ENCODE measurements at places on chromosomes 1 and 21.

- no peak for DNase-seq
Observed at GRCh38 chr1:31570228-31570627, 6.1 kb upstream of the TINAGL1 start.

DNA sequence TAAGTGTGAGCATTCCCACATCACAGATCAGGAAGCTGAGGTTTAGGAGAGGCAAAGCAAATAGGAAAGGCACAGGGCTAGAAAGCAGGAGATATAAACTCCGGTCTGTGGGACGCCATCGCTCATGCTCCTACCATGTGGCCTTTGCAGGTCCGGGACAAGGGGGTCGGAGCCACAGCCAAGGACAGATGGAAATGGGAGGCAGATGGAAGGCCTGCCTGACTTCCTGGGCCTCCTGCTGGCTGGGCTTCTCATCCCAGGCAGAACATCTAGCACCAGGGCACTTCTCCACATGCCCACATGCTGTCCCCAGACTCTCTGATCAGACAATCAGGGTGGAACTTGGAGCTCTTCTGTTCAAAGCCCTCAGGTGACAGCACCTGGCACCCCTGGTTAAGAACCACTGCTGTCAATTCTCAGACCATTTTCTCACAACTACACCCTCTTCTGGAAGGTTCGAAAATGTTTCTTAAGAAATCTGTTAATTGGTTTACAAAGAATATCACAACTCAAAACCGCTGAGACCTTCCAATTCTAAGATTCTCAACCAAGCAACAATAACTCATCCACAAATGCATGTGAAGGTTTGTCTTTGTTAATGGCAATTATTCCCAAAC, 173.3 kb upstream of the EDN2 start:
- no peak for DNase-seq

GRCh38 chr1:26887125-26887524, 3.0 kb downstream of the GPN2 start:
- DNase-seq = peak; percentile 48

DNA sequence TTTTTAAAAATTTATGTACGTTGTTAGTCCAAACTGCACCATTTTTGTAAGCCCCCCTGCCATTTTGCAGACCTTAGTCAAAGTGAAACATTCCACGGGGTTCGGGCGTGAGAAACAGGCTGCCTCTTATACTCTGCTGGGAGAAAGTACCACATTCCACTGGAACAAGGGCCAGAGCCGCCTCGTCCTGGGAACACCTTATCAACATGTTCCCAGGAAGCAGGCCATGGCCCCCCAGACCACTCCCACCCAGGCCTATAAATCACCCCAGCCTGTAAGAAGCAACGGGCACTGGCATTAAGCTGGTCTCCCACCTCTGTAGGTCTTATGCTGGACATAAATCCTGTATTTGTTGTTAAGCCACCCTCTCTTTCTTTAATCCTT, 854 bp upstream of the ZRANB2 start:
- no peak for DNase-seq

GRCh38 chr1:172874950-172875349, 175.8 kb downstream of the TNFSF18 start:
- no peak for DNase-seq

- no peak for DNase-seq
Observed at GRCh38 chr1:223074445-223075300, 68.4 kb downstream of the TLR5 start.

DNA sequence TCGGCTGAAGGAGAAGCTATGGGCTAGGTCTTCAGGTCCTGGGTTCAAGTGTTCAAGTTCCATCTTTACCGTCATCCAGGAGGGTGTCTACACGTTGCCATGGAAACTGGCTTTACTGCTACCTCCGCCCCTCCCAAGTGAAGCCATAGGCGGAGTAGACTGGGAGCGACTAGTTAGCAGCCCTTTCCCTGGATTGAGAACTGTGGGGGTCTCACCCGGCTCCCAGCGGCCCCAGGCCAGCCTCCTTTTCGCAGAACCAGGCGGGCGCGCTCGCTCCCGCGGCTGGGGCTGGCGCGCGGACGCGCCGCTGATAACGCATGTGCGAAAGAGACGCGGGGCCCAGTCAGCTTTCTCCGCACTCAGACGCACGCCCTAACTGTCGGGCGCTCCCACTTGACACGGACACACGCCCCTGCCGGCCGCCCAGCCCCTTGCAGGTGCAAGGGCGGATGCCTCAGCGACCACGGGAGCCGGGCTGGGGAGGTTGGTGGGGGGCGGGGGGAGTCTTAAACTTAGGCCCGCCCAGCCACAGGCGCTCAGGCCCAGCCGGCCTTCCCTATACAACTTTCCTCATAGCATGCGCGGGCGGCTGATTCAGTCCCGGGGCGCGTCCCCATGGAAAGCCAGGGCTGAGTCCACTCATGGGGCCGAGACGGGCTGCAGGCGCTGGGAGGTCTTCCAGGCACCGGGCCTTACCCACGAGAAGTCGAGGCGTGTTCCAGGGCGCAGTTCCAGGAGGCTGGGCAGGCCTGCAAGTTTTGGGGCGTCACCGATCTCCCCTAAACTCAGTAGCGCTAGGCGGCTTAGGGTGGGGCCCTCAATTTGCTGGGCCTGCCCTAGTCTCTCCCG, 7.4 kb downstream of the EFNA4 start:
- DNase-seq = peak; percentile 76

- DNase-seq = no peak
Observed at GRCh38 chr1:201004732-201005131, 18.8 kb downstream of the KIF21B start.

Measured in A673 (cell line).